ENCODE measurements at places on chromosomes 6 and 20. TPM values are rescaled to one million over a fixed set of nuclear protein-coding genes. Genes with fewer than 3 reads are reported as not detected.

Gene XKR7
- 0.02 TPM for total RNA-seq

Gene FUT9
- not detected for total RNA-seq

Gene PRDM13
- not detected for total RNA-seq

Gene NTSR1
- total RNA-seq = 0.07 TPM

DNA sequence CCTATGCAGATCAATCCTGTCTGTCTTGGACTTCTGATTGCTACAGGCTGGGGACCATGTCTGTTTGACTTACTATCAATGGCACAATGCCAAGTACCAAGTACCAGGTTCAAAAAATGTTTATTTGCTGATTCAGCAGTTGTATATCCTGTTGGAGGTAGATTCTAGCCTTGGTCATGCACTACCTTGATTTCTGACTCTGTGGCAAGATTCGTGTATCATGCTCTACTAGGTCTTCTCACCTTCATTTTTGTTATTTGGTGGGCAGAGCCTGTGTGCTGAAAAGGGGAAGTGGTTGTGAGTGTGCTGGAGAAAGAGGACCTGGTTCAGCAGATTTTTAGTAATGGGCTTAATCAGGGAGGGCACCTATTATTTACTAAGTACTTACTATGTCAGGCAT, 192.4 kb upstream of the MYLIP start:
- no peak overlapping the region for H3K4me3 ChIP-seq
- no peak for DNase-seq
- H3K36me3 ChIP-seq = no peaks in the 10 kb centered on the region
- peaks cover 6% of the 10 kb centered on the region for H3K27me3 ChIP-seq

DNA sequence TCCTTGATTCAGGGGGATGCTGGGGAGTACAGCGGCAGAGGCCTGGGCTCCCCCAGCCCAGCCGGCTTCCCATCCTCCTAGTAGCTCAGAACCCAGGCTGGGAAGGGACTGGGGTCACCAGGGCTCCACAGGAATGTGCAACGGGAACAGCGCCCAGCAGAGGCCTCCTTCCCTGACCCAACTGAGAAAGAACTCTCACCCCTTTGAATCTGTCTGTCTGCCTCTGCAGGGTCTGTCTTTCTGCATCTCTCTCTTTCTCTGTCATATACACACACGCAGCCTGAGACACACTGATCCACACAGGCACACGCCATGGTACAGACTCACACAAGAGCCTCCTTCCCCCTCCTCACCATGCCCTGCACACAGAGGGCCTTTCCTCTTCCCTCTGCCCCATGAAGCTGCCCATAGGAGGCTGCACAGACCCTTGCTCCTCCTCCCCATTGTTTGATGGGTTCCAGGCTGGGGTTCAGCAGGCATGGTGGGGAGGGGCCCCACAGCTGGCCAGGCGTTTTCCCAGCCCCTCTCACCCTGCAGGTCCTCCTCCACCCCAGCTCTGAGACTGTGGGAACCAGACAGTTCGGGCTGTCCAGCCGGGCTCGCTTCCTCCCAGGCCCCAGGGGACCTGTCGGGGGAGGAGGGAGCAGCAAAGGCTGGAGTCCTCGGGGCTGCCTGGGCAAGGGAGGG, 2.8 kb downstream of the FOXS1 start:
- no peaks in the 10 kb centered on the region for H3K27me3 ChIP-seq
- H3K4me3 ChIP-seq = no peak overlapping the region
- H3K36me3 ChIP-seq = no peaks in the 10 kb centered on the region
- no peaks in the 10 kb centered on the region for H3K4me1 ChIP-seq
- no peak for DNase-seq

DNA sequence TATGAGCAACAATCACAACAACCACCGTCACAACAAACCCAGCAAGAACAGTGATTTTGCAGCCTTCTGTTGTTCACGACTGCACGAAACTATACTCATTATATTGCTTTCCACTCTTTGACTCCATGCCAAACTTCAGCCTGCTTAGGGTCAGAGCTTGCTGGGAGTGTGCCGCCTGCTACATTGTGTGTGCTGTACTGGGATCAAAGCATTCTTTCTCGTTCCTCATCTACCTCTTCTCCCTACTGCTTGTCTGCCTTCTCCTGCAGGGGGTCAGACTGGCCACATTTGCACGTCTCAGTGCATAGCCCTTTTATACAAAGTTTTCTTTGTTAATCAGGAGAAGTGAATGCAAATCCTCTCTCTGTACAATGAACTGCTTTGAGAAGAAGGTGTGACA, 401.6 kb upstream of the CITED2 start:
- no peak overlapping the region for H3K27ac ChIP-seq
- no peaks in the 10 kb centered on the region for H3K4me1 ChIP-seq
- no peak overlapping the region for H3K4me3 ChIP-seq
- H3K27me3 ChIP-seq = peaks cover 8% of the 10 kb centered on the region
- no peaks in the 10 kb centered on the region for H3K36me3 ChIP-seq

DNA sequence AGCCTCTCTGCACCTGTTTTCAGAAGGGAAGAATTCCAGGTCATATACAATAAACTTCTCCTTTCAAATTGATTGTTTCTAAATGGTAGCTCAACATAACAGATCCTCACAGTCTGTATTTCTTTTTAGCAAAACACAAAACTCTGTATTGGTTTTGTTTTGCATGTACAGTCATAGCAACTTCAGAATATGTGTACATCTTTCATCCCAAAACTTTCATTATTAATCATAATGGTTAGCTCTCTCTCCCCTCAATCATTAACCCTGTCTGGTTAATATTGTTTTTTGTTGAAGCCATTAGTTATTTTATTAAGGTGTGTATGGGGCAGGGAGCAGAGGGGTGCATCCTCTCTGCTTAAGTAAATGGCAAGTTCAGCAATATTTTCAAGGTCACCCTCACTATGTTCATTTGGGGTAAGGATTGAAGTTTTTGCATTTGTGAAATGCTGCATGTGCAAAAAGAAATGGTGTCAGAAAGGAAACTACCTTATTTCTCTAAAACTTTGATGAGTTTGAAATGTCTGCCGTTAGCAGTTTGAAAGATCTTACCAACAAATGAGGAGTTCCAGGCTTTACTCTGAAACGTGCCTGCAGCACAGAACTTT, 136.8 kb upstream of the BTBD3 start:
- peaks cover 3% of the 10 kb centered on the region for H3K27me3 ChIP-seq
- H3K27ac ChIP-seq = no peak overlapping the region

DNA sequence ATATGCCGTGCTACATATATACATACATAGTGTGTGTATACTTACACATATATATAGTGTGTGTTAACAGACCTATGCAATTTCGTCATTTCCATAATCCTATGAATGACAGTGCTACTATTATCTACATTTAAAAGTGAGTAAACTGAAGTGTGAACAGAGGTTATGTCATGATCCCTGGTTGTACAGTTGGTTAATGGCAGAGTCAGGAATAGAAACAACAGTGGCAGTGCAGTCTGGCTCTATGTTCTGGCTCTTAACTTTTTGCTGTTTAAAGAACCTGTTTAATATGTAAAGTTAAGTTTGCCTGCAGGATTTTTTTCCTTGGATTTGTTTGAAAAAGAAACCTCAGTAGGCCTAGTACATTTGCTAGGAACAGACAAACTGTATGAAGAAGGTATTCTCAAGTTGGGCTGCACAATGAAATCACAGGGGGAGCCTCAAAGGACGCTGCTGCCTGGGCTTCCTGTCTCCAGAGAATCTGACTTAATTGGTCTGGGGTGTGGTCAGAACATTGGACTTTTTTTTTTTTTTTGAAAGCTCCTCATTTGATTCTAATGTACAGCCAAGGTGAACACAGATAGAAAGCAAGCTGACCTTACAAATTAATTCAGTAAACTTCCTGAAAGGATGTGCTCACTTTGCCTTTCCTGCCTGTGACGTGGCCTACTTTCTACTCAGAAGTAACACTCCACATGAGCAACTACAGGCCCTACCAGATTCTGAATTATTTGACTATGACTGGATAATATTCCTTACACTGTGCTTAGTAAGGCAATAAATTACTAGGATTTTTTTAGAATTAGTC, 29.4 kb downstream of the PLCB1 start:
- peak overlapping the region; percentile 72 for H3K27ac ChIP-seq
- peaks cover 4% of the 10 kb centered on the region for H3K36me3 ChIP-seq
- H3K4me1 ChIP-seq = peaks cover 12% of the 10 kb centered on the region

DNA sequence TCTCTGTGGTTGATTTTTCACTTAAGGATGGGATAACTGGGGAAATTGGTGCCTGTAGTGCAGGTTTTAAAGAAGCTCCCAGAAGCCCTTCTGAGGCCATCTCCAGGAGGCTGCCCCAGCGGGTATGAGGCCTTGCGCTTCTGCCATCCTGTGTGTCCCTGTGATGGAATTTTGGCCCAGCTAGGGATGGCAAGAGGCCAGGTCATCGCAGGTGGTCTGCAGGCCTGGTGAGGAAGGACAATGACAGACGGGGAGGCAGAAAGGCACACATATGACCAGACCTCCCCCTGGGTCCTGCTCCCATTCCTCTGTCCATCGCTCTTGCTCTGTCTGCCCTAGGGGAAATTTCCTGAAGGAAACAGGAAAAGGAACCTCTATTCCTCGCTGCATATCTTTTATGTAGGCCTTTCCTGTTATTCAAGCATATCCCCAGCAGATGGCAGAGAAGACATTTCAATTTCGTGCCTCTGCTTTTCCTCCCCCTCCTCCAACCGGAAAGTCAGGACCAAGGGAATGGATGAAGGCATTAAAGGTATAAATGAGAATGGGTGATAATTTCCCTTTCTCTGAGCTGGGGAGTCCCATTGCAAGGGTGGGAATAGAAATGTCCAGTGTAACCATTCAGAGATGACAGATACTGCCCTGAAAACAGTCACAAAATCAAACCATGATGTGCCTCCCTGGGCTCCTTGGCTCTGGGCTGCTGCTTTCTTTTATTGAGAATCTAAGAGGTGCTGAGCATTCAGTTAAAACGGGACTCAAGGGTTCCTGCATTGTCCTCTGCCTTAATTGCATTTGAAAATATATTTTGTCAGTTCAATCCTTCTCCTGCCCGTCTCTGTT, 17.6 kb upstream of the HLA-F start:
- peaks cover 47% of the 10 kb centered on the region for H3K4me1 ChIP-seq
- no peak overlapping the region for H3K4me3 ChIP-seq
- H3K27me3 ChIP-seq = peaks cover 10% of the 10 kb centered on the region
- no peak overlapping the region for H3K27ac ChIP-seq

DNA sequence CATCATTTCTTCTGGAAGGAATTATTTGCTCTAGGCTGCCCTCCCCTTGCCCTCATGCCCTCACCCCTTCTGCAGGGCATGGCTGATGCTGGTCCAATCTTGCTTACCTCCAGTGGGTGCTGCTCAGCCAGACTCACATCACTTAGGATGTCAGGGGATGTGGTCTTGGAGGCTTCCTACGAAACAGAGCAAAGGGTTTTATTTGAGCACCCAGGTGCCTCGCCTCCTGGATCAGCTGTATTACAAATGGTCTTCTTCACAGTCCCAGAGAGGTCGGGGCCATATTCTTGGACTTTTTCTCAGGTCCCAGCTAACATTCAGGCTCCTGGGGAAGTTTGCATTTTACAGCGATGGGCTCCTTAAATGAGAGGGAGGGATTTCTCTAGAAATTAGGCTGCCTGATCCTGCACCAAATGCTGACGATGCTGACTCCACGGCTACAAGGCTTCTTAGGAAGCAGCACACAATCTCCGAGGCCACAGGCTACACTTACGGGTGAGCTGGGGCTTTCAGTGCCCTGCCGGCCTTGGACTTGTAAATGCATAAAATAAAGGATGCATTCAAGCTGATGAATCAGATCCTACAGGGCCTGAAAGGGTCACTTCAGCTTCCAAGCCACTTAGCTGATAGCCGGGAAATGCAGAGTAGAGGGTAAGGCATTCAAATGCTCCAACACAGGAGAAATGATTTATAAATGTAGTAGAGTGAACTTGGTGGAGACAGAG, 159.8 kb upstream of the ECI2 start:
- no peaks in the 10 kb centered on the region for H3K27me3 ChIP-seq
- H3K4me3 ChIP-seq = no peak overlapping the region
- H3K36me3 ChIP-seq = no peaks in the 10 kb centered on the region
- no peaks in the 10 kb centered on the region for H3K4me1 ChIP-seq
- no peak for DNase-seq
- no peak overlapping the region for H3K27ac ChIP-seq

DNA sequence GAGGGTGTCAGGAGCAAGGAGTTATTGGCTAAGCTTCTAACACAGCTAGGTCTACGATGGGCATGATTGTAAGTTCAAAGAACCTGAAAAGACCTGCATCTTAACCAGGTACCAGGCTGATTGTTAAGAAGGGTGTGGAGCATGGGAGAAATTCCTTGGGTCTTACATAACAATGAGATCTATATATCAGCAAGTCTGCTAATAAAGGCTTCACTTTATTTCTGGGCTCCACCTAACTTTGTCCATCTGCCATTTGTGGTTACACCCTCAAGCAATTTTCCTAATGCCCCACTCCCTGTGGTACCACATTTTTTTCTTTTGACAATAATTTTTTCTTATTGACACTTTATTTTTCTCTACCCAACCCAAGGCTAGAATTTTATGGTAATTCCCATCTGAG, 223.5 kb upstream of the JAG1 start:
- no peak for DNase-seq
- no peak overlapping the region for H3K27ac ChIP-seq
- peaks cover 2% of the 10 kb centered on the region for H3K27me3 ChIP-seq
- no peak overlapping the region for H3K4me3 ChIP-seq

Data from activated CD4-positive, alpha-beta T cell treated with anti-CD3 and anti-CD28 coated beads for 36 hours (primary cell).